Suppressor macrophage treated with lipopolysaccharide for 1 hour (primary cell): ENCODE measurements at places on chromosomes 7 and 10.
A peak's percentile ranks its signal among the peaks of the same experiment; 100 is the strongest.

DNA sequence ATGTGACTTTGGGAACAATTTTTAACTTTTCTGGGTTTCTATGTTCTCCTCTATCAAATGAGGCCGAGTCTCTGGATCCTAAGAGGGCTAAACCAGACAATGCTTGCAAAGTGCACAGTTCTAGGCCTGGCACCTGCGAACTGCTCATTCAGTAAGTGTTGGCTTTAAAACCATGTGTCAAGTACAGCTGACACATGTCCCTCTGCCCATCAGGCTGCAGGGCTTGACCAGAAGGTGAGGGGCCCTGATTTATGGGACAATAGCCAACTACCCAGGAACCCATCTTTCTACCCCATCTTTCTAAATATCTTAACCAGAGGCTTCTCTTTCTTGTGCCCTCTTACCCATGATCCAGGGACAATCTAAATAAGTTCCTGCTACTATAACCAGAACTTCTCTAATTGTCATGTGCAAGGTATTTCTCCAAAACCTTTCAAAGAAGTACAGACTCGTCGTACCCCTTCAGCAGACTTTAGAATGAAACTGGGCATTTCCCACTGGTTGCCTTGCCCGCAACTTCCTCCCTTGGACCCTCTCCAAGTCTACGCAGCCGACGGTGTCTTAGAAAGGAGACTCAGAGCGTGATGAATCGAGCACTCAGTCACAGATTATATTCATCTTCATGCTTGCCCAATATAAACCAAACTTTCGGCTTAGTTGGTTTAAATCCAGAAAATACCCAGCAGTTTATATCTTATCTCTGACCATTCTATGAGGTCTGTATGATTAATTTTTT lies 69.8 kb upstream of the STEAP1B start:
- peak; percentile 93 for DNase-seq

GRCh38 chr7:134129856-134130523 lies 2.9 kb downstream of the LRGUK start:
- DNase-seq, result peak; percentile 41

- DNase-seq, result peak; percentile 73
These were observed 521 bp downstream of the LIMK1 start for GRCh38 chr7:74083928-74084721.

DNA sequence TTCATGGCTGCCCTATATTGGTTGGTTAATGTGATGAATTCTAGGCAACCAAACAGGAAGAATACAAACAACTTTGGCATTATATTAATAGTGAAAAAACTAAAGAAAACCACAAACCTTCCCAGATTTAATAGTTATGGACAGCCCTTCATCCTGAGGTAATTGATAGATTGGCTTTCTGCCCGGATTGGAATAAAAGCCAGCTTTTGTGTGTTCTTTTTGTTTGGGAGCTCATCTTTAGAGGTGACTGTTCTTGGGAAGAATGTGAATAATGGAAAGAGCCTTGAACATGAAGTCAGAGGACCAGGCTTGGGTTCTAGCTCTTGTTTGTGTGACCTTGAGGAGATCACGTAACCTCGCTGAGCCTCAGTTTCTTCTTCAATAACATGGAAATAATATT lies 92.3 kb downstream of the VTI1A start:
- no peak for DNase-seq

DNA sequence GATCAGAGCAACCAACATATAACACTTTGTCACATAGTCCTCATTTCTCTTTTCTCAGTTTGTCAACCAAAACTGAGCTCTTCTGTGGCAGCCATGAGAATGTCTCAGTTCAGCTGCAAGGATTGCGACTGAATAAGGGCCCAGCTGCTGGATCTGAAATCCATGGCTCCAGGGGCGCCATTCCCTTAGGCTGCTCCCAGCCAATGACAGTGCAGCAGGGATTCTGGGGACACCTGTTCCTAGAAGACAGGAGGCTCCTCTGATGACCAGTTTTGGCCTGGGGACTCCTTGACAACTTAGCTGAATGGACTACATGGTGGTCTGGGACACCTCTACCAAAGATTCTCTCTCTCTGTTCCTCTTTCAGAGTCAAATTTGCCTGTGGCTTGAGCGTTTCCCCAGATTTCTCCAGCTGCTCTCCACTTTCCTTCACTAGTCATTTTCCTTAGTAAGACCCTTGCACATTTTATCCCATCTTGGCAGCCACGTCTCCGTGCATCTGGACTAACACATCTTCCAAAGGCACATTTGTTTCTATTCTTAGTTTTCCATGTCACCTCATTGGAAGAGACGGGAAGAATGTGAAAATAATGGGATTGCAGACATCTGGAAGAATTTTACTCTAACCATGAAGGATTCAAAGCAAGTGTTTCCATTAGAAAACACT lies 28.1 kb upstream of the KIF5B start:
- DNase-seq, result no peak

- peak; percentile 77 for DNase-seq
These were observed 82.6 kb downstream of the PIP4K2A start for GRCh38 chr10:22631646-22632278.

GRCh38 chr10:79184145-79184625 lies 115.4 kb downstream of the ZMIZ1 start:
- DNase-seq, result no peak

DNA sequence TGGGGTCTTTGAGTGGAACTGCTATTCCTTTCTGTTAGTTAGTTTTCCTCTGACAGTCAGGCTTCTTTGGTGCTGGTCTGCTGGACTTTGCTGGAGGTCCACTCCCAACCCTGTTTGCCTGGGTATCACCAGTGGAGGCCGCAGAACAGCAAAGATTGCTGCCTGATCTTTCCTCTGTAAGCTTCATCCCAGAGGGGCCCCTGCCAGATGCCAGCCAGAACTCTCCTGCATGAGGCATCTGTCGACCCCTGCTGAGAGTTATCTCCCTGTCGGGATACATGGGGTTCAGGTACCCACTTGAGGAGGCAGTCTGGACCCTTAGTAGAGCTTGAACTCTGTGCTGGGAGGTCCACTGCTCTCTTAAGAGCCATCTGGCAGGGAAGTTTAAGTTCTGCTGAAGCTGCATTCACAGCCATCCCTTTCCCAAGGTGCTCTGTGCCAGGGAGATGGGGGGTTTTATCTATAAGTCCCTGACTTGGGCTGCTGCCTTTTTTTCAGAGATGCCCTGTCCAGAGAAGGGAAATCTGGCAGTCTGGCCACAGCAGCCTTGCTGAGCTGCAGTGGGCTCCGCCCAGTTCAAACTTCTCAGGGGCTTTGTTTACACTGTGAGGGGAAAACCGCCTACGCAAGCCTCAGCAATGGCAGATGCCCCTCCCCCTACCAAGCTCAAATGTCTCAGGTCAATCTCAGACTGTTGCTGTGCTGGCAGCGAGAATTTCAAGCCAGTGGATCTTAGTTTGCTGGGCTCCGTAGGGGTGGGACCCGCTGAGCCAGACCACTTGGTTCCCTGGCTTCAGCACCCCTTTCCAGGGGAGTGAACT lies 89.7 kb upstream of the CDK6 start:
- DNase-seq, result no peak

- no peak for DNase-seq
These were observed 339.8 kb downstream of the SEMA3D start for GRCh38 chr7:84847038-84847437.

DNA sequence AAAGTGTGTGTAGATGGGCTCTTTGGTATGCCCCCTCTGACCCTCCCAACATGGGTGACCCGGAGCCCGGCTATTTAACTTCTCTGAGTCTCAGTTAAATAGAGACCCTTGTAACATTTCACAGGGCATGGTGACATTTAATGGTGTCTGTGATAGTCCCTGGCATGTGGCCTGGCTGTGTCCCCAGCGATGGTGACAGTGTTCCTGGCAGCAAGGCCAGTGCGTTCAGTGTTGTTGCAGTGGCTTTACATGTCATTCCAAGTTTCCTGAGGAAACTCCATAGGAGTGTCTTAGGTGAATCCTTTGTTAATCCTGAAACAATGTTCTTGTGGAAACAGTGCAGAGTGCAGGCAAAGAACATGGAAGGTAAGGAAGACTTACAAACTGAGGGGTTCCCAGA lies 137.0 kb downstream of the RAMP3 start:
- no peak for DNase-seq

DNA sequence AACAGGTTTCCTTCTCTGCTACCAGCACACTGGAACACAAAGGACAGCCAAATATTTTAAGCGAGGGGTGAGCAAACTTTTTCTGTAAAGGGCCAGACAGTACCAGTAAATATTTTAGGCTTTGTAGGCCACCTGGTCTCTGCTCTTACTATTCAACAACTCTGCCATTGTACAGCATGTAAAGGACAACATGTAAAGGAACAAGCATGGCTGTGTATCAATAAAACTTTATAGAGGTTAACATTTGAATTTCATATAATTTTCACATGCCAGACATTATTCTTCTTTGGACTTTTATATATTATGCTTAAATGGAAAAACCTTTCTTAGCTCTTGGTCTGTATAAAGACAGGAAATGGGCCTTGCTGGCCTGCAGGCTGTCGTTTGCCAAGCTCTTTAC lies 30.2 kb downstream of the RHEB start:
- DNase-seq, result no peak

DNA sequence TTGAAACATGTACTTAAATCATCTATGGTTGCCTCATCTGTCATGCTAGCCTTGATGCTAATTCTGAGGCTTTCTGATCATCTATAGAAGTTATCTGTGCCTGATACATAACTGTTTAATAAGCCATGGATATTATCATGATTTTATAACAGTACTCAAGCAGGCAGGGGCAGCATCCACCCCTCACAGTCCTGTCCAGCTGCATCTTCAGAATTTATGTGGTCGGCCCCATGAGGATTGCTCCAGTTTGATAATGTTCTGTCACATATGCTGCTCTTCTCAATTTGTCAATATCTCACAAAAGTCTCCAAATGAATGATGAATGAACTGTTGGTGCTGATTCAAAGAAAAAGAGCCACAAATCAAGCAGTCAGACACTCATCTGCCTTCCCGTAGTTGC lies 335.1 kb upstream of the POM121L12 start:
- DNase-seq, result no peak

GRCh38 chr7:141754939-141755338 lies 9.0 kb upstream of the TAS2R3 start:
- peak; percentile 48 for DNase-seq

DNA sequence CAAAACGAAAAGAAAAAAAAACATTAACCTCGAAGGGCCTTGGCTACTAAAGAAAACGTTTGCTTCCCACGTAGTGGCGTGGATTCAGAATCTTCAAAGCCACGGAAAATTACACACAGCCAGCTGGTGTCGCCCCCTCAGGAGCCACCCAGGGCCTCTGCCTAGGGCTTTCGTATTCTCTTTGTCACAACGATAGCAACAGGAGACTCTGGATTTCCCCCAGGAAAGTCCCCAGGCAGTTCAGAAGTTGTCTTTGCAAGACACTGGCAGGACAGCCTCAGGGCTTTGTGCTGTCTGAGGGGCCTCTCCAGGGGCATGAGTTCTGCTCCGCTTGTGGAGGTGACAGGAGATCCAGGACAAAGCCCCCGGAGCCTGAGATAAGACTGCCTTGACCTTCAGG lies 150.2 kb upstream of the INSYN2A start:
- peak; percentile 35 for DNase-seq
